ENCODE measurements at places on chromosomes 4 and X.

- DNase-seq: no peak
These were observed 192.5 kb downstream of the TECRL start for GRCh38 chr4:64216741-64217140.

GRCh38 chrX:131063613-131064012 is 5.5 kb downstream of the ARHGAP36 start:
- no peak for DNase-seq

GRCh38 chr4:37604461-37604860 is 81.7 kb downstream of the RELL1 start:
- DNase-seq: no peak

DNA sequence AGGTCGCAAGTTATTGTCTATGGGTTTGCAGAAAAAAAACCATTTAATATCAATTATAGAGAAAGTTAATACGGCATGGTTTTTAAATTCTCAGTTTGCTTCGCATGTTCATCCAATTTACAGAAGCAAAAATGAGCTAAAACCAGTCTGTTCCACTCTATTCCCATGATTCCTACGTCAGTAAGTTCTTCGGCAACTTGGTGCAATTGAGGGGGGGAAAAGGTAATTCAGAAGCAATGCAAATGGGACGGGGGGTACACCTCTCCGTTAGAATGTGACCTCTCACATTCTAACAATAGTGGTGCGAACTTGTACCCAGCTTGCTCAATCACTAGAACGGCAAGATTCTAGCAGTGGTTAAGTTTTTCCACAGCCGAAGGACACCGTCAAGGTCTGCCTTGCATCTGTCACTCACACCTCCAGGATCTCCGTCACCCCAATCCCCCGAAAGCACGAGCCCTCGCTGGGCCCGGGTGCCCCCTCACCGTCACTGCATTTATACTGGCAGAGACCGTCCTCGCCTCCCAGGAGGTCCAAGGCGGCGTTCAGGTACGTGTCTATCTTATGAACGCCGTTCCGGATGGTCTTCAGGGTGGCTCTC is 653 bp downstream of the PLA2G12A start:
- no peak for DNase-seq

DNA sequence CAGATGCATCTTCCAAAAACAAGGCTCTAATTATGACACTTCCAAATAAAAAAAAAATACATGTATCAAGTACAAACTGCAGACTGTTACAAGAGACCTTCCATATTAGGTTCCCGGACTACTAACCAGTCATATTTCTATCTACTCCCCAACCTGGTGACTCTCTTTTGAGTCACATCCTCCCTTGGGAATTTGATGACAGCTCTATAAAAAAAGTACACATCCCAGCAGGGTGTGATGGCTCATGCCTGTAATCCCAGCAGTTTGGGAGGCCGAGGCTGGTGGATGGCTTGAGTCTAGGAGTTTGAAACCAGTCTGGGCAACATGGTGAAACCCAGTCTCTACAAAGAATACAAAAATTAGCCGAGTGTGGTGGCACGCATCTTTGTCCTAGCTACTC is 14.9 kb downstream of the RPGR start:
- DNase-seq: no peak

DNA sequence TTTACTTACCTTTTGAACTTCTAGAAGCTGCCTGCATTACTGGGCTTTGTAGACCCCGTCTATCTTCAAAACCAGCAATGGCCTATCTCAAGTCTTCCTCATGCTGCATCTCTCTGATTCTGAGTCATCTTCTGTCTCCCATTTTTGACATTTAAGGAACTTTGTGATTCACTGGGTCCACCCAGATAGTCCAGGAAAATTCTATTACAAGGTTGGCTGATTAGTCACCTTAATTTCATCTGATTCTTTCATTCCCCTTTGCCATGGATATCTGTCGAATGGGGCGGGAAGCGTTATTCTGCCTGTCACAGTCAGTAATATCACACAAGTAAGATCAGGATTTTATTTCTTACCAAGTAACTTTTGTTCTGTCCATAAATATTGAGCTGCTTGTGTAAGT is 618.0 kb downstream of the CCSER1 start:
- DNase-seq: no peak

DNA sequence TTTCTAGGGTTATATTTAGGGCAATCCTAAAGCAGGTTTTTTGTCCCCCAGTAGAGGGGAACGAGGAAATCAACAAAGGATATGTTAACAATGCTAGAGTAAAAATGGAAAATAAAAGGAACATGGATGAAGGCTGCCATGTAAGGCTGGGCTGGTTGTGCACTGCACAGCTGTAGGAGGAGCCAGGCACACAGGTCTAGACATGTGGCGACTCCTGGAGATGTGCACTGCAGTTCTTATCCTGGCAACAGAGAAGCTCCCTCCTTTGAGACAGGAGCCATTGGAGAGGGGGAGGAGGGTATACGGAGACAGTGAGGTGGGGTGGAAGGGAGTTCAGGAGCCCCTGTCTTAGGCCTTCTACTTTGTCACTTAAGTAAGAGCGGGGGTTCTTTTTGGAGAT is 65.9 kb downstream of the NAT8L start:
- no peak for DNase-seq

DNA sequence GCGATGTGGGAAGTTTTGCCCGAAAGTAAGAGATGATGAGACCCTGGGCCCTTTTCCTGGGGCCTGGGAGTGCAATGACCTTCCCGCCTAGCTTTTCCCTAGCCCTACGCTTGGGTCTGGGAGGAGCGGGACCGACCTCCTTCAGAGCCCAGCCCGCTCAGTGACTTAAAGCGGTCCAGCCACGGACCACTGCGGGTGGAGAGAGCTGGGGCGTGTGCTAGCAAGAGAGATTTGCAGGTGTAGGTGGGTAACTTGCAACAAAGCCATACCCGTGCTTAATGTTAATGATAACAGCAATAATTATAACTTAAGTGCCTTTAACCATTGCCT is 503 bp upstream of the PDE5A start:
- no peak for DNase-seq

DNA sequence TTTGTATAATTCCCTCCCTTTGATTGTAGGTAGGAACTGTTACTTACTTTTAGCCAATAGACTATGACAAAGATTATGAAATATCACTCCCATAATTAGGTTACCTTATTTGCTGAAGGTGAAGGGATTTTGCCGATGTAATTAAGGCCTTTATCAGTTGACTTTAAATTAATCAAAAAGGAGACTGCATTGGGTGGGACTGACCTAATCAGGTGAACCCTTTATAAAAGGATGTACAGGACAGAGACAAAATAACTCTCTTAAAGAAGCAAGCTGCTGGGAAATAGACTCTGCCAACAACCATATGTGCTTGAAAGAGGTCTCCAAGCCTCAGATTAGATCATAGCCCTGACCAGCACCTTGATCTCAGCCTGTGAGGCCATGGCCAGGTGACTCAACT is 167.6 kb downstream of the SOX3 start:
- no peak for DNase-seq

GRCh38 chr4:37865450-37865849 is 25.4 kb upstream of the TBC1D1 start:
- DNase-seq: no peak

DNA sequence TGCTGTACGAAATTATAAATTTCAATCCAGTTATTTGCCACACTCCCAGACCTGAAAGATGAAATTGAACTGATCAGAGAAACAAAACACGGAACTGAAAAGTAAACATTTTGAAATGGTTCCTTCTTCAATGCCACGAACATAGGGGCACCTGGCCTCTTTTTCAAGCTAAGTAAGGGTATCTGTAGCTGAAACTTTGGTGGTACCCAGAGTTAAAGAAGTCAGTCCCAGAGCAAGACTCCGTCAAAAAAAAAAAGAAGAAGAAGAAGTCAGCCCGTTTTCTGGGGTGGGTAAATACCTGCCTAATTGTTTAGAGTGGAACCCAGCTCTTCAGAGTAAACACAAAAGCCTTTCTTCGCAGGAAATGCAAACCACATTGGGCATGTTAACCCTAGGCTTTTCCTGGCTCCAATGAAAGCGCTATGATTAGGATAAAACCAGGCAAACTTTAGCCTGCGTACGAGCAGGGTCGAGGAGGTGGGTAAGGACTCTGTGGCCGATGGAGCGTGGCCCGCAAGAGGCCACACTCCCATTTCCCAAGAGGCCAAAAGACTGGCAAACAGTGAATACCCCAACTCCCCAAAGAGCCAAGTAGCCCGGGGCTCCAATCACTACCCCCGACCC is 1.3 kb downstream of the ANTXR2 start:
- no peak for DNase-seq

Data from CD4-positive, alpha-beta T cell treated with Interleukin-17A for 4 hours (primary cell).